PC-9 (cell line): ENCODE measurements at places on chromosomes 2 and 18. TPM values are rescaled to one million over a fixed set of nuclear protein-coding genes. Genes with fewer than 3 reads are reported as not detected.

The GAD1 gene
- total RNA-seq: 3.5 and 4.3 TPM in 2 replicates

The SERPINB3 gene
- not detected in 2 replicates for total RNA-seq

The ATP6V1B1 gene
- 7.8 and 13.9 TPM in 2 replicates for total RNA-seq

The RSAD2 gene
- total RNA-seq: not detected in 2 replicates

The CROCC2 gene
- total RNA-seq: not detected in 2 replicates

The GALNT13 gene
- 3.6 and 4.0 TPM in 2 replicates for total RNA-seq

The ABCG8 gene
- total RNA-seq: not detected in 2 replicates

The DNAH6 gene
- not detected in 2 replicates for total RNA-seq

The MRPL44 gene
- 66.4 and 76.6 TPM in 2 replicates for total RNA-seq

The ERICH2 gene
- total RNA-seq: 1.7 and 2.0 TPM in 2 replicates

The SPATA3 gene
- total RNA-seq: not detected in 2 replicates

The GPR35 gene
- 1.1 and 2.5 TPM in 2 replicates for total RNA-seq

The MZT2A gene
- total RNA-seq: 202 and 229 TPM in 2 replicates

The EFR3B gene
- total RNA-seq: 0.20 TPM in 1 of 2 replicates, not detected in the other

The TMEM247 gene
- total RNA-seq: not detected in 2 replicates

The BOK gene
- total RNA-seq: 72.8 and 107 TPM in 2 replicates

The ZFP36L2 gene
- total RNA-seq: 31.3 and 34.3 TPM in 2 replicates

The KLHL14 gene
- not detected in 2 replicates for total RNA-seq

The BCL11A gene
- total RNA-seq: not detected in 2 replicates

The GDF7 gene
- total RNA-seq: 0.04 TPM in 1 of 2 replicates, not detected in the other

The NT5C1B gene
- total RNA-seq: not detected in 2 replicates

The CFAP210 gene
- 0.96 TPM in 1 of 2 replicates, not detected in the other for total RNA-seq

The GPAT2 gene
- 9.1 and 11.0 TPM in 2 replicates for total RNA-seq

The CRACDL gene
- 29.6 and 33.7 TPM in 2 replicates for total RNA-seq

The CHRNG gene
- not detected in 2 replicates for total RNA-seq

The CFC1 gene
- not detected in 2 replicates for total RNA-seq

The HOXD10 gene
- not detected in 2 replicates for total RNA-seq

The DES gene
- total RNA-seq: 0.60 TPM in 1 of 2 replicates, not detected in the other

The LONRF2 gene
- not detected in 2 replicates for total RNA-seq

The HNMT gene
- total RNA-seq: 16.6 TPM in 2 replicates

The HTR2B gene
- total RNA-seq: not detected in 2 replicates

The SLC9A2 gene
- total RNA-seq: 13.4 and 17.0 TPM in 2 replicates

The GKN1 gene
- not detected in 2 replicates for total RNA-seq

The TSPYL6 gene
- not detected in 2 replicates for total RNA-seq

The OSR1 gene
- total RNA-seq: 6.4 and 6.9 TPM in 2 replicates

The ZC3H15 gene
- 35.2 and 42.5 TPM in 2 replicates for total RNA-seq

The MATN3 gene
- 1.0 and 1.9 TPM in 2 replicates for total RNA-seq

The DUSP19 gene
- total RNA-seq: 6.2 and 8.6 TPM in 2 replicates

The ADD2 gene
- 3.5 and 3.8 TPM in 2 replicates for total RNA-seq

The NXPH2 gene
- total RNA-seq: not detected in 2 replicates

The VWC2L gene
- total RNA-seq: not detected in 2 replicates

The LYPD1 gene
- total RNA-seq: 5.1 and 10.3 TPM in 2 replicates

The LHCGR gene
- total RNA-seq: not detected in 2 replicates
